Fibroblast of pulmonary artery (primary cell): ENCODE measurements at places on chromosomes 13 and 19.
A peak's percentile ranks its signal among the peaks of the same experiment; 100 is the strongest.

DNA sequence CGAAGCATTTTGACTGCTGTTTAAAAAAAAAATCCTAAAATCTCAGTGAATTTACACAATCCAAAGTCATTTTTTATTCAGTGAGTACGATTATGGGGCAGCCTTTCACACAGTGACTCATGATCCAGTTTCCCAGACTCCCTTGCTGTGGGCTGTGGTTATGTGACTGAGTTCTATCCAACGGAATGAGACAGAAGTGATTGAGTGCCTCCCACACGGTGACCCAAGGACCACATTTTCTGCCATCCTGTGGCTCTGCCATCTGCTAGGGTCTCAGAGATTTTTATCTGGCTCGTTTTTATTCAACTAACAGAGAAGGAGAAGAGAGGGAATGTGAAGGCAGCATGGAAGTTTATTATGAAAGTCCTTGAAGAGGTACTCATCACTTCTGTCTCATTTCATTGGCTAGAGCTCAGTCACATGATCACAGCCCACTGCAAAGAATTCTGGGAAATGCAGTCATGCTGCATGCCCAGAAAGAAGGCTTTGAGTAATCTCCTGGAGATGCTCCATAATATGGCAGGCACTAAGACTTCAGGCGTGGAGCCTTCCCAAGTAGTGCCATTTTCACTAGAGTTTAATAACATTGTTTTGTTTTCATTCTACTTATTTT lies 999.4 kb downstream of the UQCRFS1 start:
- DNase-seq, result no peak

GRCh38 chr19:33316541-33317264 lies 14.4 kb upstream of the CEBPA start:
- DNase-seq, result no peak

DNA sequence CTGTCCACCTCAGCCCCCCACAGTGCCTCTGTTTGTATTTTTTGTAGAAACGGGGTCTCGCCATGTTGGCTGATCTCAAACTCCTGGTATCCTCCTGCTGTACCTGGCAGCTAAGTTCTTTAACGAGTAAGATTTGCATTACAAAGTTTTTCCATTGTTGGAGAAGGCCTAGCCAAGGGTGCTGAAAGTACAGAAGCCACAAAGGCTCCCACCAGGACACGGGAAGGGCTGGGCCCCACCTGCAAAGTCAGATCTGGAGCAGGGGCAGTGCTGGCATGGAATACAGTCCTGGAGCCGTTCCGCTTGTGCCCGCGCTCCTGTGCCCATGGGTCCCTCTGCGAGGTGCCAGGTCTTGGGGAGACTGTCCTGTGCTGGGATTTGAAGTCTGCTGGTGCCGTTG lies 12.1 kb downstream of the FZR1 start:
- no peak for DNase-seq

DNA sequence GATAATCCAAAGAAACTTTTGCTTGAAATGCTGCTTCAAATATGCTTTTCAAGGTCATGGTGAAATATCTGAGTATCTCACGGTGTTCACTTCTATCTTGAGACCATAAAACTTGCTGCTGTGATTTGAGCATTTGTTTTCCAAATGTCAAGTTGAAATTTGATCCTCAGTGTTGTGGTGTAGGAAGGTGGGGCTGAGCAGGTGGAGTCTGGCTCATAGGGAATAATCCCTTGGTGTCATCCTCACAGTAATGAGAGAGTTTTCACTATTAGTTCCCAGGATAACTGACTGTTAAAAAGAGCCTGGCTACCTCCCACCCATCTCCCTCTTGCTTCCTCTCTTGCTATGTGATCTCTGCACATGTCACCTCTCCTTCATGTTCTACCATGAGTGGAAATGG lies 858.0 kb upstream of the SLITRK5 start:
- no peak for DNase-seq

- DNase-seq, result no peak
These were observed 132.7 kb downstream of the CACNA1A start for GRCh38 chr19:13373599-13373998.

GRCh38 chr19:1856698-1857603 lies 6.4 kb downstream of the KLF16 start:
- peak; percentile 71 for DNase-seq

- DNase-seq, result peak; percentile 52
These were observed 2.4 kb downstream of the DHX34 start for GRCh38 chr19:47351548-47351947.

GRCh38 chr19:13162724-13163608 lies 12.8 kb downstream of the IER2 start:
- DNase-seq, result peak; percentile 99

- no peak for DNase-seq
These were observed 14.8 kb downstream of the DDX39A start for GRCh38 chr19:14404312-14404711.

DNA sequence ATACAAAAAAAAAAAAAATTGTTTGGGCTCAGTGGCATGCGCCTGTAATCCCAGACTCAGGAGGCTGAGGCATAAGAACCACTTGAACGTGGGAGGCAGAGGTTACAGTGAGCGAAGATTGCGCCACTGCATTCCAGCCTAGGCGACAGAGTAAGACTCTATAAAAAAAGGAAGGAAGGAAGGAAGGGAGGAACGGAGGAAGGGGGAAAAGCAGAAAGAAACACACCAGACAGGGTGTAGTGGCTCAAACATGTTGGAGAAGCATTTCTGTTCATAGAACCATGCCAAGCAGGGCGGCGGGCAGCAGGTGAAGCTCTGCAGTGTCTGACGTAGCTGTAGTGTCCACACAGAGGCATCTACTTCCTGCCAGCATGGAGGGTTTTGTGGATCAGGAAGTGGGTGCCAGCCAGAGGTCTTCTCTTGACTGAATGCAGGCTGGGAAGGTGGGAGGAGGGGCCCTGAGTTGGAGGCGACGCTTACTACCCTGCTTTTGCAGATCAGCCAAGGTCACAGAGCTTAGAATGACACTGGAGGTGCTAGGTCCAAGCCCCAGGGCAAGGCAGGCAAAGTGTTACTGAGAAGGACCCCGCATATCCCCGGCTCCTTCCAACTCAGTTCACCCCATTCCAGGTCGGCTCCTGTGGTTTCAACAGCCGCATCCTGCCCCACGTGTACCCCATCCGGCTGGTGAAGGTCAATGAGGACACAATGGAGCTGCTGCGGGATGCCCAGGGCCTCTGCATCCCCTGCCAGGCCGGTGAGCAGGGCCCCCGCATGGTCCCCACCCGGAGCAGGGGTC lies 11.6 kb upstream of the PGLS start:
- DNase-seq, result peak; percentile 84

DNA sequence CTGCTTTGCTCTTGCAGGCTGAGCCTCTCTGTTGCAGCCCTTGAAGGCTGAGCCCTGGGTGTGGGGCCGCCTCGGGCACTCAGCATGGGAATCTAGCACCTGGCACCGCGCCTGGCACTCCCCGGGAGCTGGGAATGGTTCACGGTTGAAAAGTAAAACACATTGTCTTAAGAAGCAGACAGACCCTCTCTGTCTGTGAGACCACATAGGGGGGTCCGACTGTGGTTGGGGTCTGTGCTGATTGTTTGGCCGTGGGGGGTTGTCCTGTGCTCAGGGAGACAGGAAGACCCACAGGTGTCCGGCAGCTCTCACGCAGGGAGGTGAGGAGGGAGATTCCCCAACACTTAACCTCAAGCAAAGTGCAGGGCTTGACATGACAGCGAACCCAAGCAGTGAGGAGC lies 64.8 kb downstream of the SOX1 start:
- no peak for DNase-seq

DNA sequence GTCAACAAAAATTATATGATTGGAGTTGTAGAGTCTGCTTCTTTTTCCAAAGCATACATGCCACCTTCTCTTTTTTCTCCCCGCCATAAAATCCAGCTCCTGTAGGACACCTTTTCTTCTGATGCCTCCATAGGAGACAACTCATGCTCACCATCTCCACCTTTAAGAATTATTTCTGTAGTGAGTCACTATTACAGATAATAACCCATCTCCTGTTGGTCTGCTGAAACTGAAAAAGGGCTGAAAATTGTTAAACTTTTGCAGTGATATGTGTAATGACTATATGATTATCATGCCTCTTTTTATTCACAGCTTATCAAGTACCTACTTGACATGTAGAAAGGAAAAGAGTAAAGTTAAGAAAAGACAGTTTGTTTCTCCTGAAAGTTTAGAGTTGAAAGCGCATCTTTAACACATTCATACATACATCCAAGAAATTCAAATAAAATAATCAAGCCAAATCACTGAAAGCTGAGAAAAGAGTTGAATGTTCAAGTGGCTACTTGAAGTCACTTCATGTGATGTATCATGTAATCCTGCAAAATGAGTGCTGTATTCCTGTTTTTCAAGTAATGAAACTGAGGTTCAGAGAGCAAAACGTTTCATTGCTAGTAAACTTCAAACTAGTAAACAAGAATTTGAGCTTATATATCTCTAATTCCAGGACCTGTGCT lies 35.5 kb upstream of the LPAR6 start:
- no peak for DNase-seq

- DNase-seq, result peak; percentile 98
These were observed 2.0 kb downstream of the VSIG10L start for GRCh38 chr19:51339687-51340656.

- no peak for DNase-seq
These were observed 99.5 kb downstream of the SIPA1L3 start for GRCh38 chr19:38006361-38007045.
